ENCODE measurements at places on chromosomes 1 and 21.

DNA sequence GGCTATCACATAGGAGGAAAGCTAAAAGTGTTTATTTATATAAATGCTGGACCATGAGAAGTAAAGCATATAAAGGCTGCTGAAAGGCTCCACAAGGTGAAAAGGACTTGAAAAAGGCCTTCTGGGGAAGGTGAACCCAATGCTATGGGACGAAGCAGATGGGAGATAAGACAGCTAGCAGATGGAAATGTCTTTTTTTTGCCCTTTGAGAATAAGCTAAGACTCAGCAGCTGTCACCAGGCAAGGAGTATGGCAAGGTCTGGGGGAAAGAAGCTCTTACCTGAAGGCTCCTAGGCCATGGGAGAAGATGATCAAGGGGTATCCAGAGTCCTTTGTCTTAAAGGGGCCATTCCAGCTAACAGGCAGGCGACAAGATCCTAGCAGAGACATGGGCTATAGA lies 9.9 kb downstream of the PAFAH2 start:
- DNase-seq, result no peak

DNA sequence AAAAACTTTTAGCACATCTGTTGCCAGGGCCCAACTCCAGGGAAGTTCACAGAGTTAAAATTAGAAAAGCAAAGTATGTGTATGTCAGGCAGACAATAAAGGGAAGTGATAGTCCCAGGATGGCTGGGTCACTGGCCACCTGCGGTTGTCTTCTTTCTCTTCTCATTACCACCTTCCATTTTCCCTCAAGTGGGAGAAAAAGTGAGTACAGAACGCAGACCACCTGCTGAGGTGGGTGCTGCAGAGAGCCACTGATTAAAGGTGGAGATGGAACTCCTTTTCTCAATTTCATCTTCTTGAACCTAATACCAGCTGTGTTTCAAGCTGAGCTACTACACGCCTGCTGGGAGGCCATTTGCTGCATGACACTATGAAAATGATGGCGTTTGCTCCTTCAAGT lies 88.8 kb upstream of the PDE4B start:
- no peak for DNase-seq

DNA sequence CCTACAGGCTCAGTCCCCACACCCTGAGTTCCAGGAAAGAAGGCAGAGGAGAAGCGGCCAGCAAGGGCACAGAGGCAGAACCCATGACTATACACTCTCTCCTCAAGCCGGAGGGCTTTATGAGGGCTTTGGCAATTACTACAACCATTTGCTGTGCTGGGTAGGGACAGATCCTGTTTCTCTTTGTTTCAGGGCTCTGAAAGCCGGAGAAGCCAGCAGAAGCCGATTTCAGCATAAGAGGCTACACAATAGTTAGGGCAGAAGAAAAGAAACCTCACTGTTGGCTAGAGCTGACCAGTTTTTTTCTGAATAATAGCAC lies 13.9 kb downstream of the GPR3 start:
- no peak for DNase-seq

- no peak for DNase-seq
Observed at GRCh38 chr1:32223683-32224082, 1.5 kb downstream of the EIF3I start.

- no peak for DNase-seq
Observed at GRCh38 chr1:97893844-97894243, 27.0 kb downstream of the DPYD start.

DNA sequence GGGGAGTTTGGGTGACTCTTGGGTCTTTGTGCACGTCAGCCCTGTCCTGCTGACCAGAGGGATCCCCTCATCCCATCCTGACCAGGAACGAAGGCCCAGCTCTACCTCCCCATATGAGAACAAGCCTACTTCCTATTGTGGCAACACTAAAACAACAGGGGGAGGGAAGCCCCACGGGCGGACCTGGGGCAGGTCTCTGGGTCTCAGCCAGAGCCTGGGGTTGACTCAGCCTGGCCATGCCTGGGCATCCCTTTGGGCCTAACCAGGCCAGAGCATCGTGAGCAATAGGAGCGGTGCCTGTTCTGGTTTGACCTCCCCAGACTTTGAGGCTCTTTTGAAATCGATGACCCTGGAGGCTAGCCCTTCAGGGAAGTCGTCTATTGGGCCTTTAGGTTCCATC lies 16.8 kb downstream of the RPS6KA1 start:
- DNase-seq, result no peak

DNA sequence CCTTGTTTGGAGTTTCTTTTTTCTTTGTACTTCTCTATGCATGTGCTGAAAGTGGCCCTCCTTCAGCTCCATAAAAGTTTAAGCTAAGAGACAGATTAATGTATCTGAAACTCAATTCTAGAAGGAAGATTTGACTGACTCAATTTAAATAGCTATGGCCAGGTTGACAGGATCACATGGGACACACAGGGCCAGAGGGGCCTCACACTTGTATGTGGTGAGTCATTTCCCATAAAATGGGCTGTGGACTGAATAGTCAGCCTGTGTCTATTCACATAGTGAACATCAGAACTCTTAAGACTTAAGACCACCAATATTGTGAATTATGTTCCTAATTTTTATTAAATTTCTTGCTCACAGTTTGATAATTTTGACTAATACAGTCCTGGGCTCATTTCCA lies 45.7 kb upstream of the DEPDC1 start:
- no peak for DNase-seq

Measured in stimulated activated naive CD8-positive, alpha-beta T cell treated with anti-CD3 and anti-CD28 coated beads, Interleukin-15, amount 100 ng/mL, for 72 hours (primary cell).